Stomach (tissue), 19 donors: ENCODE measurements at places on chromosomes 13 and 19. TPM values are rescaled to one million over a fixed set of nuclear protein-coding genes. Genes with fewer than 3 reads are reported as not detected.

FPR1 gene
- not detected for total RNA-seq

GRCh38 chr13:39503048-39503447 is 99.9 kb downstream of the LHFPL6 start:
- no peaks in the 10 kb centered on the region for H3K27me3 ChIP-seq
- no peak overlapping the region for H3K4me3 ChIP-seq
- H3K4me1 ChIP-seq = no peaks in the 10 kb centered on the region
- no peak overlapping the region for H3K27ac ChIP-seq

CDC42EP5 gene
- total RNA-seq = 699 TPM

GRCh38 chr13:48603375-48603774 is 50.4 kb upstream of the CYSLTR2 start:
- peaks cover 7% of the 10 kb centered on the region for H3K4me1 ChIP-seq
- H3K4me3 ChIP-seq = no peak overlapping the region
- no peak for DNase-seq
- H3K27ac ChIP-seq = no peak overlapping the region

LGALS4 gene
- 32.1 TPM for total RNA-seq

DNA sequence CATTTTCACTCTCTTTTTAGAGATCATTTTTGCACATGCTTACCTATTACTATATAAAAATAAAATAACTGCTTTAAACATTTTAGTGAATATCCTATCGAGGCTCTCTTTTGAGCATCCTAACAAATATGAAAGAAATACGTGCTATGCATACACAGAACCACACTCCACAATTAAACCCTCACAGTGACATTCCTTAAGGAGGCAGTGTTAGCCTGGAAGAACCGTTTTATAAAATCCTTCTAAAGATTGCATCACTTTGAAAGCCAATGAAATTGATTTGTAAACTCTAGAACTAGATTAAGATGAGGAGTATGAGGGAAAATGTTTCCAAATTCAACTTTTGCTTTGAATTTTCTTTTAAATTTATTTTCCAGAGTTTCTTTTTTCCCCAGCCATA is 11.1 kb upstream of the ENOX1 start:
- H3K4me1 ChIP-seq = no peaks in the 10 kb centered on the region
- H3K27me3 ChIP-seq = peaks cover 4% of the 10 kb centered on the region
- no peak overlapping the region for H3K27ac ChIP-seq
- H3K36me3 ChIP-seq = no peaks in the 10 kb centered on the region
- H3K4me3 ChIP-seq = no peak overlapping the region

DNA sequence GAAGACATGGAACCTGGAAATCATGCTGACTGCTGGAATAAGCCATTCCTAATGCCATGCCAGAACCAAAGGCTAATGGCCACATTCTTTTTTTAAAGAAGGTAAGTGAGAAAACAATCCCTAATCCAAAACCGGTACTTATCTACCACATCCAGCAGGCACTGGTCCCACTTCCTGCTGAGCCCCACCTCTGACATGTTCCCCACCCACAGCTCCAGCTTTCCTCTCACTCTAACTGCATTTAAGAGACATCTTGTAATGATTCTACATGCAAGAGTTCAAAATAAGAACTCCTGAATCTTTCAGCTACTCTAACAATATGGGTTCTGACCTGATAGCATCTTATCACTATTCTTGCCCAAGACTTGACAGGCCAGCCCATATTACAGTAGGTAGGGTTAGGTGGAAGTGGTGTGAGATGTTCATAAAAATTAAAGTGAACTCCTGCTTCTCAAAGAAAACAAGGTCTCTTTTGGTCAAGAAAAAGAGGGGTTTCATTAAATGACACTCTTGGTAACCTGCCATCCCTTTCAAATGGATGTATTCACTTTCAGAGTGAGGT is 41.9 kb downstream of the N4BP2L2 start:
- no peaks in the 10 kb centered on the region for H3K4me1 ChIP-seq
- H3K27ac ChIP-seq = no peak overlapping the region
- DNase-seq = no peak
- no peaks in the 10 kb centered on the region for H3K27me3 ChIP-seq
- H3K4me3 ChIP-seq = no peak overlapping the region

IZUMO4 gene
- total RNA-seq = not detected

GRCh38 chr19:3649888-3650287 is 23.3 kb upstream of the CACTIN start:
- no peak overlapping the region for H3K4me3 ChIP-seq
- no peak overlapping the region for H3K27ac ChIP-seq
- H3K27me3 ChIP-seq = no peaks in the 10 kb centered on the region
- H3K36me3 ChIP-seq = peaks cover 84% of the 10 kb centered on the region
